ENCODE measurements at places on chromosomes 7 and 10.

GRCh38 chr7:66847879-66848790 lies 72.9 kb upstream of the TMEM248 start:
- DNase-seq = no peak

DNA sequence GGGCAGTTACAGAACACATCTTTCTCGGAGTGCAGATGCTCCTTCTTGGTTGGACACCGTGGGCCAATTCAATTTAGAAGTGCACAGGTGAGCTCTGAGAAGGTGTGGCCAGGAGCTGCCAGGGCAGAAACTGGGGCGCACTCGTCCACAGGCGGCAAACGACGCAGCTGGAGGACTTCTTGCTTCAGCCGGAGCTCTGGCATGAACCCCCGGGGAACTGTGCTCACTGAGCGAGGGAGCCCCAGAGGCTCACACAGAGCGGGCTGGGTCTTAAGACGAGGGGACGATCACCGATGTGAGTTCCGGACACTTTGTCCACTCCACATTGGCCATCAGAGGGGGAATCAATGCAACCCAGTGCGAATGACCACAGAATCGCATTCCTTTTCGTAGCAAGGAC lies 140.4 kb downstream of the ZMYND11 start:
- DNase-seq = no peak

GRCh38 chr10:86047588-86047987 lies 319.0 kb downstream of the GRID1 start:
- DNase-seq = no peak

GRCh38 chr7:22992874-22993840 lies 20.8 kb downstream of the HYCC1 start:
- DNase-seq = no peak

DNA sequence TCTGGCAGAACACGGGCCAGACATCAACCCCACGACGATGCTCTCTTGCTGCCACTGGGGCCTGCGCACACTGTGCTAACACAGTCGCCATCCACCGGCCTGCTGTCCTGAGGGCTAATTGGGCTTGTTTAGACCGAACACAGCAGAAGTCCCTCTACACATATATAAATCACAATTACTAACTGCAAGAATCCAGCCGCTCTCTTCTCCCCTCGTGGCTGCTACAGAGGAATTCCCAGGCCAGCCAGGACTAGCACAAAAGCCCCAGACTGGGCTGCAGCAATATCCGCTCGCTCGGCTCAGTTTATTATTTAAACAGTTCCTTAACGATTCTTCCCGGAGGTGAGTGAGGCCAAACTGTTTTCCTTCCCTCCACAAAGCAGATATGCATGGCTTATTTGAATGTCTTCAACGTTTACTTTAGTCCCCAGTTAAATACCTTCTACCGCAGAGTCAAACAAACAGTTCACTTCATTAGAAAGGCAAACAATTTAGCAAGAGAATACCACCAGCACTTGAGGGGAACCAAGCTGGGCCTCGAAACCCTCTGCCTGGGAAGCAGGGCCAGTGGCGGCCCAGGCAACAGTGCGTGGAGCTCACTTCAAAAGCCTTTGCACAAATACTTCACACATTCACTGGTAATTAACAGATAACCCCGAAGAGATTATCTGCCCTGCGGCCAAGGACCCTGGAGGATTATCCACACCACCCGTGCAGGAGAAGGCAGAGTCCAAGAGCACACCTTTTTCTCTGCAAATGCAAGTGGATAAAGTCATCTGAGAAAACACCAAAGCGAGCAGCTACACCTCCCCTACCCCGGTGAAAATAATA lies 145.3 kb downstream of the GLI3 start:
- DNase-seq = no peak

DNA sequence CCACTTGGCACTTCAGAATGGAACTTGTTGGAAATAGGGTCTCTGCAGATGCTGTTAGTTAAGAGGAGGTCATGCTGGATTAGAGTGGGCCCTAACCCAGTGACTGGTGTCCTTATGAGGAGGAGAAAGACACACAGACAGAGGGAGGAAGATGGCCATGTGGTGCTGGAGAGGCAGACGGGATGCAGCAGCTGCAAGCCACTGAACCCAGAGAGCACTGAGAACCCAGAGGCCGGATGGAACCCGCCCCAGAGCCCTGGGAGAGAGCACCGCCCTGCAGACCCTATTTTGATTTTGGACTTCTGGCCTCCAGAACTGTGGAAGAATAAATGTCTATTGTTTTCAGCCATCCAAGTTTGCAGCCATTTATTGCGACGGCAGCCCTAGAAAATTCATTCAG lies 58.0 kb upstream of the EBF3 start:
- DNase-seq = no peak

DNA sequence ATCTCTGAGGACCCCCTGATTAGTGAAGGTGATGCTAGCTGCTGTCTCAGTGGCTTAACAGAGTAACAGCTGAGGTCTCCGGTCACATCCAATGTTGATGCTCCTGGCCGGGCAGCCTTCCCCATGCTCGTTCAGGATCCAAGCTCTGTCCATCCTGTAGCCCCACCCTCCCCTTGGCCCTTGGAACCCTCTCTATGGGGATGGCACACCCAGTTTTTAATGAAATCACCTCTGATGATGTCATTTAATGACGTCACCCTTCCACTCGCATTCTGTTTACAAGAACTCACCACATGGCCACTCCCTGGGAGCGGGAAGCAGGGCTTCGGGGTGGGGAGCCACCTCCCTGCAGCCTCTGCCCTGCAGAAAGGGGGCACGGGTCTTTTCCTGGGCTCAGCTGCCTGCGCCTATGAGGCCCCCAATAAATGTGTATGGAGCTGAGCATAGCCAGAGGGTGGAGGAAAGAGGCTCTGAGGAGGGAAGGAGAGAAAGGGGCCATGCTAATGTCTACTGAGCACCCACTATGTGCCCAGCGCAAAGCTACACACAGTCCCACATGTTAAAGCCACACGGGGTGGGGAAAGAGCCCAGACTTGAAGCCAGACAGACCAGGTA lies 95.5 kb downstream of the OAT start:
- DNase-seq = no peak

DNA sequence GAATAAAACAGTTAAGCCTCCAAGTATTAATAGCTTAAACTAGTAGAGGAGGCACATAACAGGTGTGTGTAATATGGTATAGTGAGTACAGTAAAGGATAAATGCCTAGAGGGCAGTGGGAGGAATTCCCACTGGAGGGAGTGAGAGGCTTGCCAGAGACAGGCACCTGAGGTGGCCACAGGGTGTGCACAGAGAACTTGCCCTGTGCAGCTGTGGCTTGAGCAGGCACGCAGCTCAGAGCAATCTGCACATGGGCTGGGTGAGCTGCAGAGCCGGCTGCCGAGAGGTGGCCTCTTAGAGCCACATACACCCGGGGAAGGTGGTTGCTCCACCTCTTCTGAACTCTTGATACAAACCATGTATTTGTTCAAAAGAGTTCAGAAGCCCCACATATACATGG lies 237.1 kb downstream of the COBL start:
- no peak for DNase-seq

GRCh38 chr7:28879105-28879504 lies 79.0 kb downstream of the TRIL start:
- no peak for DNase-seq

Measured in stimulated activated CD4-positive, alpha-beta T cell treated with anti-CD3 and anti-CD28 coated beads, Interleukin-15, amount 100 ng/mL, for 1 hour (primary cell).